ENCODE measurements at places on chromosomes 1 and 21.
A peak's percentile ranks its signal among the peaks of the same experiment; 100 is the strongest.

DNA sequence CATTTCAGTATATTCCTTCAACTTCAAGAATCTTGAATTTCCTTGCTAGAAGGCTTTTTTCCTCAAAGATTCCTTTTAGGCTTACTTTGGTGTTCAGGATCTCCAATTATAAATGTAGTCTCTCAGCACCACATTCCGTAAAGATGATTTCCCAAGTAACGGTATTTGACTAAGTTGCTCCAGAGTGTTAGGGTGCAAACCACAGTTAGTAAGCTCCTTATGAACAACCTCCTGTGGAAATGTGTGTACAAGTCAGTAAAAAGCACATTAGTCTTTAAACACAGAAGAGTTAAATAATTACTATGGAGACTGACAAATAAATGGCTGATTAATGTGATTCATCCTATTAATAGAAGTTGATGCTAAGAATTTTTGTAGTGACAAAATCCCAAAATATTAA is 10.3 kb downstream of the DONSON start:
- DNase-seq = no peak

- DNase-seq = no peak
Measured at GRCh38 chr1:44071461-44071860, 40.2 kb upstream of the SLC6A9 start.

DNA sequence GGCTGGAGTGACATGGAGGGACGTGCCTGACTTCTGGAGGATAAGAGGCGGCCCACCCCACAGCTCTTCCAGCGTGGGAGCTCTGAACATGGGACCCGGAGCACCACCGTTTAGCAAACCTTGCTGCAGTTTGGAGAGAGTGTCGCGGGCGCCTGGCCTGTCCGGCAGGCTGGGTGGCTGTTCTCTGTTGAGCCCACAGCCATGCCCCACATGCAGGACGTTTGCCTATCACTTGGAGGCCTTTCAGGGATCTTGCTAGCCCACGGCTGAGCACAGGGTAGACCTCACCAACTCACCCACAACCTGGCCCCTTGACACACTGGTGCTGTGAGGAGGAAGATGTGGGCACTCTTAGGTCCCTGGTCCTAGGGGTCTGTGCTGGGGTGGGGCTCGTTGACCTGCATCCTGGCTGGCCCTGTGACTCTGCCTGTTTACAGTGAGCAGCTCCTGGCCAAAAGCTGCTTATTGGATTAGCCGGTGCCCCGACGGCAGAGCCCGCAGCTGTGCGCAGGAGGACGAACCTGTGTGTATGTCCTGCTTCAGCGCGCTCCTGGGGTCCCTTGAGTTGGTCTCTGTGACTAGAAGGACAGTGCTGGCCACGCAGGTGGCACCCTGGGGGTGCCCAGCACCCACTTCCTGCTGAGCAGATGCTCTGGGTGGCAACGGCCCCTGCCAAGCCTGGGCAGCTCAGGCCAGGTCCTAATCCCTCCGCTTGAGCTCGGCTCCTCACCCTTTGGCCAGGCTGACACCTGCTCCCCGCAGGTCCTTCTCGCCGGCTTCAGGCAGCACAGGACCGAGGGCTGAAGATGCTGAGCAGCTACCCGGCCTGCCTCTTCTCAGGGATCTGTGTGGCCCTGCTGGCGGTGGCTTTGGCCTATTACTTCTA is 72.4 kb upstream of the TRAPPC10 start:
- no peak for DNase-seq

DNA sequence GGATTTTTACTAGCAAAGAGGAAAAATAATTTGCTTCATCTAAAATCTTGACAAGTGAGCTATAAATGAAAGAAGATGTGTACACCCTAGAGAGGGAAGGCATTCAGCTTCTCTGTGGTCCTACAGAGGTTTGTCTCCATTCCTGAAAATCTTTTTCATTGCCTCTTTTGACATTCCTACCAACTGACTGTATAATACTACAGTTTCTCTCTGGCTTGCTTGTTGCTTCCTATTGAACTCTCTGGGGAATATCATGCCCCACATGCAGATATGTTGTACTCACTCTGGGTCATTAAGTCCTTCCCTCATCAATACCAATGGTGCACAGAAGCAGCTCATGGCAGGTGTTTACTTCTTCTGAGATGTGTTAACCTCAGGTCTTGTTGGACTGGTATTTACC is 371.2 kb upstream of the PLXNA2 start:
- no peak for DNase-seq

DNA sequence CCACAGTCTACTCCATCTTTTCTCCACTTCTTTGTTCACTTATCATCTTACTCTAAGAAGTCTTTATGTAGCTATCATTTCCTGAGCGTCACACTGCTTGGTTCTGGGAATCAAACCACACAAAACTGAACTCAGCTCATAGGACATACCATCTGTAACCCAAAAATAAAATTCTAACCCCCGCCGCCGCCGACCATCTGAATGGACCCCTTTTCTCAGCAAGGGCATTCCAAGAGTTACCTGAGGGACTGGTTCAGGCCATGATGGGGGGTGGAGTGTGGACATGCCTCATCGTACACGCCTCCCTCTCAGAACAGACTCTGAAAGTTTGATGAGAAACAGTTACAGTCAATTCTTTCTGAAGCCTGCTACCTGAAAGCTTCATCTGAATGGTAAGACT is 12.6 kb upstream of the CHI3L2 start:
- peak; percentile 42 for DNase-seq

DNA sequence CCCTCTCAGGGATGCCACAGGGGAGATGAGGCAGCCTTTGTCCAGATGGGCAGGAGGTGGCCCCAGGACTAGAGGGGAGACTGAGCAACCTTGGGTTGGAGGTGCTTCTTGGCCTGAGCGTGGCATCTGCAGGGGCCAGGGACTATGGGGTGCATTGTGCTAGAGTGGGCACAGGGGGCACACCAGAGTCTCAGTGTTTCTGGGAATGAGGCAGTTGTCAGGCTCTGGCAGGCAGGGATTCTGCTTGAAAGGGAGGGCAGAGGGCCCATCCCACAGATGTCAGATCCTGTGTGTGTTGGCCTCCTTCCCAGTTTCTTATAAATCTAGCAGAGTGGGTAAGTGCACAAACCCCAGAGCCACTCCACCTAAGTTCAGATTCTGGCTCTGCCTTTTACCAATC is 13.7 kb downstream of the LGR6 start:
- DNase-seq = no peak

GRCh38 chr1:51247022-51247421 is 10.9 kb downstream of the RNF11 start:
- no peak for DNase-seq

- no peak for DNase-seq
Measured at GRCh38 chr1:212609701-212610574, 1.4 kb downstream of the ATF3 start.

GRCh38 chr1:203176273-203177035 is 828 bp upstream of the MYBPH start:
- DNase-seq = no peak

DNA sequence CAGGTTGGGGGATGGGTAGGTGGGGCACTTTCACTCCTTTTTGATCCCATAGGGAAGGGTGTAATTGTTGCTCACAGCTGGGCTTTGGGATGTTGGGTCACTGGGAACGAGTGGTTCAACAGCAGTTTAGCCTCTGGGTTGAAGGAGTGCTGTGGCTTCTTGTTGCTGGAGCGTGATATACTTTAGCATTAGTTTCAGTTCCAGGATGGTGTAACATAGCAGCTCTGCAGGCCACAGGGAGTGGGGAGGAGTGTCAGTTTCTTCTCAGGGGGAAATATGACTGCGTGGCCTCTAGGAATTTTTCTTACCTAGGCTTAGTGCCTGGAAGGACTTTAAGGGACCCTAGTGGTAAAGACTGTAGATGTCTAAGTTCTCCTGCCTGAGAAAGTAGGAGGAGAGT is 1105.3 kb upstream of the TMPRSS15 start:
- DNase-seq = no peak

DNA sequence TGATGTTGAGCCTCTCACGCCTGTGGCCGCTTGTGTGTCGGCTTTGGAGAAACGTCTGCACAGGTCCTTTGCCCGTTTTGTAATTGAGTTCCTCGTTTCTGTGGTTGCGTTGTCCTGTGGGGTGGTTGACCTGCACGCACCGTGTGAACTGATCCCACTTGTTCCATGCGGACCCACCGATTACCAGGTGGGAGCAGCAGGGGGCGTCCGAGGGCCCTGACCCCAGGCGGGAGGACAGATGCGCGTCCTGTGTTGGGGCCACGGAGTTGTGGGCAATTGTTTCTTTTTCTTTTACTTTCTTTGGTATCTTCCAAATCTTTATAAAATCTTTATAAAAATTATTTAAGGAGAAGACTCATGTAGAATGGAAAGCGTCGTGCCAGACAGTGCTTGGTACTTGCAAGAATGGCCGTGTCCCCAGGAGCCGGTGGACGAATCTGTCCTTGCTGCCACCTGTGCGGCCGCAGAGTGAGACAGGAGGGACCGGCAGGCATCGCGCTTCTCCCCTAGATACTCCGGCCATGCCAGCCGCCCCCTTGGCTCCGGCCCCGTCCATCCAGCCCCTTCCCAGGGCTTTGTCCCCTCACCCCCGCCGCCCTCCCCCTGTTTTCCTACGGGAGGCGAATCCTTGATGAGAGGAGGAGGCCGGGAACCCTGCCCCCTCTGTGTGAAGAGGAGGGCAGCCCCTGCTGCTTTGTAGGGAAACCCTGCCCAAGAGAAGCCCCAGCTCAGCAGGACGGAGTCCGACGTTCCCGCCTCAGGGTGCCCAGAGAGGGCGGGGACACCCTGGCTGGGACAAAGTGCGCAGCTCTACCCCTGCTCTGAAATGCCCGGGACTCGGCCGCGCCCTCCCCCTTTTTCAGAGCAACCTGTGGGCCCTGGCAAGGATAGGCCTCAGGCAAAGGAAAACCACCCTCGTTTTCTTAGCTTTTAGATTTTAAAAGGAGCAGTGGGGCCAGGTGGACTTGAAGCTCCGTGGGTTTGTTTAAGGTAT is 41.7 kb downstream of the PRKCZ start:
- peak; percentile 37 for DNase-seq

DNA sequence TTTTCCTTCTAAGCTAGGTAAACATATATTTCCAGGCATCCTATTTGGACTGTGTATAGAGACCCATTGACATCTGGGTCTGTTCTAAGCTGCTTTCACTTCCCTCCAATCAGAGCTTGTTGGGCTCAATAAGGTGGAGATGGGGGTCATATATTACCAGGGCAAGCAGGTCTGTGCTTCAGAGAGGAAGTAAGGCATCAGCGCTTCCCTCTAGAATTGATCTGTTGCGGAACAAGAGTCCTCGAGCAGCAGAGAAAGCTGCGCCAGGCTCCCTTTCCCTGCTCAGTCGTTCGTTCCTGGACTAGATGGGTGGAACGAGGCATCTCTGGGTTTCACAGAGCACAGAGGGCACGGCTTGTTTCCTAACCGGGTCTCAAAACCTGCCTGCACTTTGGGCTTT is 63.5 kb downstream of the DISC1 start:
- DNase-seq = no peak

GRCh38 chr1:204321665-204322064 is 38.1 kb downstream of the PLEKHA6 start:
- DNase-seq = no peak

DNA sequence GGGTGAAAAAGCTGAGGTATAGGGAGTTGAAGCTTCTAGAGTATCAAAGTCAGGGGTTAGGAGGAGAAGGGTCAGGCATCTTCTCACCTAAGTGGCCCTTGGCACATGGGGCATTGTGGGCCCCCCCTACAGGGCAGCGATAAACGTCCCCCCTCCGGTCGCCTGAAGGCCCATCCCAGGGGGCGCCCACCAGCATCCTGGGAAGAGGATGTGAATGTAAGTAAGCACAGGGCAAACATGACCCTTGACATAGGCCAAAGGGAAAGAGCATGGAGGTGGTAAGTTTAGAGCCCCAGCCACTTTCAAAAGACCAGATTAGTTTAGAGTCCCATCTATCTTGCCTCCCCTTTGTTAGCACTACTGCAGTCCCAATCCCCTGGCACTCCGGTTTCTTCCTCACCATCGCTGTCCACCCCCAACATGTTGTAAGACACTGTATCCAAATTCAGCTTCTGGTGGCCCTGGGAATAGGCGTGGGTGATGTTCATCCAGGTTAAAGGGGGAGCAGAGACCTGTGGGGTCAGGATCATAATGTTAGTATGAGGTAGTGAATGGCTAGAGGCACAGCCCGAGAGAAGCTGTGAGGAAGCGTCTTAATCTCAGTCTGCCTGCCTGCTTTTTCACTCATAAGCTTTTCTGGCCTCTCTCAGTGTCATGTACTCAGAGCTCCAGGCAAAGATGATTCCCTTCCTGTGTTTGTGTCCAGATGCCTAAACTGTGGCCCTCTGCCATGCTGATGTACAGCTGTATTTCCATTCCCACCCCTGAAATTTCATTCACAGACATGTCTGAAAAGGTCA is 2.7 kb downstream of the ITGA10 start:
- DNase-seq = no peak

DNA sequence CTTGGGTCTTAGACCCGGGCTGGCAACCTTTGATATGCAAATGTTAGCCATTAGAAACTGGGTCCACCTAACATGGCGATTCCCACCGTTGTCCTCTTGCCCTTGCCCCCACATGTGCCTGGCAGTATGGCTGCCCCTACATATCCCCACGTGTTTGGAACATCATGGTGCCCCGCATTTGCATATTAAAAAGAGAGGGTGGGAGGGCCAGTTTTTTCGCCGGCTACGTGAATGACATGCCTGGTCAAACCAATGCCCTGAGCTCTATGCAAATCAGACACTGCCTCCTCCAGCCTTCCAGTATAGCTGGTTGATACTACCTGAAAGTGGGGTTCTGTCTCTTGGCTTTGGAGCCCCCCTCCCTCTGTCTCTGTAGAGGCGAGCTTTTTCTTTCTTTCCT is 133.0 kb downstream of the CDC42BPA start:
- no peak for DNase-seq

DNA sequence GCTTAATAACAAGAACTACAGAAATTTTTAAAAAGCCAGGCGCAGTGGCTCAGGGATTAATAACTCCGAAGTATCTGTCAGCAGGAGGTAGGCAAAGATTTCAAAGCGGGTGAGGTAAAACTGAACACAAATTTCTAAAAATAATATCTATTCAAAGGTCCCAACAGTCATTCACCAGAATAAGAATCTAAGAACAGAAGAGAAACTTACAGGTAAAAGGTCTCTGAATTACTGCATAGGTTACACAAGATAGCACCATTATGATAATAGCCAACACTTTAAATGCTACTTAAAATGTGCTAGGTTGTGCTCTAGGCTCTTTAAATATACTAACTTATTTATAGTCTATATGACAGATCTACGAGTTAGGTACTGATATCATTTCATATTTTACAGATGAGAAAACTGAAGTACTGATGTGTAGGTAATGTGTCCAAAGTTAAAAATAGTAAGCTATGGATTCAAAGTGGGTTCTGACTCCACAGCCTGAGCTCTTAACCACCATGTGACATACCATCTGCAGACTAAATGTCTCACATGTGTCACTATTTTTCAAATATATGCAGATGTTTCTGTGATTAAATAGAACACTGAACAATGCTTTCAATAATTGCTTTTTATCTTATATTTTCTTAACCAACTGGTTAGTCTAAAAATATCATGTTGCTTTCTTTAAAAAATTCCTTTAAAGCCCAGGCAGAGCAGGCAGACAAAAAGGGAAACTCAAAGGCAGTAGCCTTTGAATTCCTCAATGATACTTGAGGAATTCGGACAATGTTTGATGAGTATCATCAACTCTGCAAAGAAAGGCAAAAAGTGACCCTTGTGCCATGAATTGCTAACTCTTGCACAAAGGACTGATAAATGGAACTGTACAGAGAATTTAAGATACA is 80.5 kb upstream of the TTC39A start:
- no peak for DNase-seq
